ENCODE measurements at places on chromosomes 6 and 20.
A peak's percentile ranks its signal among the peaks of the same experiment; 100 is the strongest.

DNA sequence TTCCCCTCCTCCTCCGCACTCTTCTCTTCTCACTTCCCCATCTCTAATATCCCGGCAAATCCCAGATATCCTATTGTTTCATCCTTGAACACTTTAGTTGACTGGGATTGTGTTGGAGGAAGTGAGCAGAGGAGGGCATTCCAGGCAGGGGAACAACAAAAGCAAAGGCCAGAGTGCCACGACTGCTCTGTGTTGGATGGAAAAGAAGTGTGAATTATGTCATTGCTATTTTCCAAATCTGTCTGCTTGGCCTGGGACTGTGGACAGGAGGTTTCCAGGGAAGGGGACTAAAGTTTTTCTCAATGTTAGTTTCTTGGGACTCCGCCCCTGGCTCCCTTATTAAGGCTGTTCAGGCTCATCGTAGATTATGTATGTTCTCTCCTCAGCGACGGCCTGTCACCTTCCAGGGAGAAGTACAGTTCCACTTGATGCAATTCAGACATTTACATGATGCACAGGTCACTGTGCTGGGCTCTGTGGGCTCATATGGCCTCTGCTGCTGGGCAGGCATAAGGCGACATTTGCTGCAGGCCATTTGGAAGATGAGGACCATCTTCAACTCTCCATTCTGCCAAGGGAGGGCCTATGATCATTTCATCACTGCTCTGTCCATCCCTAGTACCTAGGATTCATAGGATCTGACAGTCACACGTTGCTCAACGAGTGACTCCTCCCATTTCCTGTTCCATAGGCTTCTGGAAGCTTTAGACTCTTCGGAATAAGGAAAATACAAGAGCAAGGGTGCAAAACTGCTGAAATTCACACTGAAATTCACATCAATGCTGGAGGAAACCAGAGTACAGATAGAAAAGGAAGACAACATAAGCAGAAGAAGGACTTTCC lies 99.1 kb upstream of the KCNK16 start:
- DNase-seq, result no peak

DNA sequence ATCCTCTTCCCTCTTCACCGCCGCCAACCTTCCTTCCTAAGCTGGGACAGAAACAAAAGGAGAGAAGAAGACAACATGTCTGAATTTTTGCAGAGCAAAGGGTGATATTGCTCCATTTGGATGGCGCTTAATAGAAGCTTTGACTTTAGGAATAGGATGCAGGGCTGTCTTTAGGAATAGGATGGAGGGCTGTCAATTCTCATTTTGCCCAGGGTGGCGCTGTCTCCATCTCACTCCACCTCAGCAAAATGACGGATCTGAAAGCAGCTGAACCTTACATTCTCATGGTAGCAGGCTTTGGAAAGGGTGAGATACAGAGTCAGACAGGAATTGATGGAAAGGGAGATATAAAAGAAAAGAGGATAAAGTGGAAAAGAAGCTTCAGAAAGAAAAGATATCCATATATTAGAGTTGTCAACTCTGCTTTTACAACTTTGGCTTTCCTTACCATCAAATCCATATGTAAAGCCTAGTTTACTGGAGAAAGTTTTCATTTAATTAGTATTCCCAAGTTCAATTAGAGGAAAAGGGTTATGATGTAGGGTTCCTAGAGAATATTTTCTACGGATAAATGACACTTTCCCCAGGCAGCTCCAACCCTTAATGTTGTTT lies 2.4 kb downstream of the MTCL3 start:
- peak; percentile 94 for DNase-seq

- no peak for DNase-seq
Measured at GRCh38 chr6:54491431-54491830, 183.2 kb downstream of the TINAG start.

GRCh38 chr6:138007014-138007472 lies 100.2 kb downstream of the PERP start:
- peak; percentile 64 for DNase-seq

- DNase-seq, result no peak
Measured at GRCh38 chr20:60467771-60468170, 509.5 kb downstream of the CDH26 start.

Data from NCI-H748 treated with DMSO at 0.1 percent for 48 hours (cell line).